ENCODE measurements at places on chromosomes 4 and X.
A peak's percentile ranks its signal among the peaks of the same experiment; 100 is the strongest.

DNA sequence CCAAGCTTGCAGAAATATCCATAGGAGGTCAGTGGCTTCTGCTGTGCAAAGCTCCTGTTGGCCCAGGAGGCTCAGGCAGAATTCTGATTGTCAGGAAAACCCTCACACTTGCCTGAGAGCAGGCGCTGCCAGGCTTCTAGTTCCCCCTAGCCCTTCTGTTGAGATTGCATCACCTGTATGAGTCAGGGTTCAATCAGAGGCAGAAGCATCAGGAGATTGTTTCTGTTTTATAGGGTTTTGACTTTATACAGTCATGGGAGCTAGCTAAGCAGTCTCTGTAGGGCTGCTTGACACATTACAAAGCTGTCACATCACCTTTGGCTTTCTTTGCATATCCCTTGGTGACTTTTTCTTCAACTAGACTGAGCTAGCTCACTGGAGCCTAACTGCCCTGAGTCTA, 27.8 kb downstream of the DIPK2B start:
- peak; percentile 51 for DNase-seq

GRCh38 chrX:149298111-149298510, 207.0 kb downstream of the IDS start:
- no peak for DNase-seq

GRCh38 chrX:30183554-30183953, 31.8 kb upstream of the MAGEB2 start:
- DNase-seq = peak; percentile 35

GRCh38 chr4:147093206-147093605, 147.5 kb upstream of the TTC29 start:
- no peak for DNase-seq
